ENCODE measurements at places on chromosomes 12 and 14. TPM values are rescaled to one million over a fixed set of nuclear protein-coding genes. Genes with fewer than 3 reads are reported as not detected.

Gene NEUROD4
- total RNA-seq, result not detected

- peaks cover 27% of the 10 kb centered on the region for H3K4me1 ChIP-seq
- H3K27ac ChIP-seq, result no peak overlapping the region
- H3K27me3 ChIP-seq, result no peaks in the 10 kb centered on the region
Measured at GRCh38 chr12:11827091-11828061, 177.9 kb downstream of the ETV6 start.

DNA sequence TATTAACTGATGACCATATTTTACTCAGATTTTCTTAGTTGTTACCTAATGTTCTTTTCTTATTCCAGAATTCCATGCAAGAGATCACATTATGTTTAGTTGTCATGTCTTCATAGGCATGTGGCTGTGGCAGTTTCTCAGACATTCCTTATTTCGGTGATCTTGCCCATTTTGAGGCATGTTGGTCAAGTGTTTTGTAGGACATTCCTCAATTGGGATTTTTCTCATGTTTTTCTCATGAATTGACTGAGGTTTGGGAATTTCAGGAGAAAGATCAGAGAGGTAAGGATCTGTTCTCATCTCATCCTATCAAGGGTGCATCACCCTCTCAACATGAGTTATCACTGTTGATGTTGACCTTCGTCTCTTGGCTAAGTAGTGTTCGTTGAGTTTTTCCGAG is 81.3 kb downstream of the CHST11 start:
- H3K4me3 ChIP-seq, result no peak overlapping the region
- peaks cover 32% of the 10 kb centered on the region for H3K4me1 ChIP-seq
- H3K36me3 ChIP-seq, result no peaks in the 10 kb centered on the region
- no peak for DNase-seq

- H3K36me3 ChIP-seq, result no peaks in the 10 kb centered on the region
- DNase-seq, result no peak
- H3K4me3 ChIP-seq, result no peak overlapping the region
- H3K27me3 ChIP-seq, result no peaks in the 10 kb centered on the region
- H3K4me1 ChIP-seq, result peaks cover 11% of the 10 kb centered on the region
Measured at GRCh38 chr14:37131205-37131604, 41.2 kb downstream of the SLC25A21 start.

DNA sequence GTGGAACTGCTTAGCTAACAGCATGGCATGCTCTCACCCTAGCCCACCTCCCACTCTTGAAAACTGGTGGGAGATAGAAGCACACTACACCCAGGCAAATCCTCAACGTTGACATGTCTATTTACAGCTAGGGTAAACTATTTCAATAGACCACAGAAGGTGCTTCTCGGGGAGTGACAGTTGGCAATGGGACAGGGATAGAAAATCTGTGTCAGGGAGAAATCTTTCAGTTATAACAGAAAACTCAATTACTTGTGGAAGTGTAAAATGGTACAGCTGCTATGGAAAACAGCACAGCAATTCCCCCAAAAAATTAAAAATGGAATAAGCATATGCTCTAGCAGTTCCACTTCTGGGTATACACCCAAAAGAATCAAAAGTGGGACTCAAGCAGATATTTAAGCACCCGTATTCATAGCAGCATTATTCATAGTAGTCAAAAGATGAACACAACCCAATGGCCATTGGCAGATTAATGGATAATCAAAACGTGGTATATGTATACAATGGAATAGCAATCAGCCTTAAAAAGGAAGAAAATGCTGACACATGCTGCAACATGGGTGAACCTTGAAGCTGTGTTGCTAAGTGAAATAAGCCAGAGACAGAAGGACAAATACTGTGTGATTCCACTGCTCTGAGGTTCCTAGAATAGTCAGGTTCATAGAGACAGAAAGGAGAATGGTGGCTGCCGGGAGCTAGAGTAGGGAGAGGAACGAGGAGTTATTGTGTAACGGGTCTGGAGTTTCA is 92.5 kb downstream of the STAB2 start:
- no peaks in the 10 kb centered on the region for H3K4me1 ChIP-seq
- no peak overlapping the region for H3K4me3 ChIP-seq
- peaks cover 13% of the 10 kb centered on the region for H3K27me3 ChIP-seq
- DNase-seq, result no peak
- no peak overlapping the region for H3K27ac ChIP-seq

DNA sequence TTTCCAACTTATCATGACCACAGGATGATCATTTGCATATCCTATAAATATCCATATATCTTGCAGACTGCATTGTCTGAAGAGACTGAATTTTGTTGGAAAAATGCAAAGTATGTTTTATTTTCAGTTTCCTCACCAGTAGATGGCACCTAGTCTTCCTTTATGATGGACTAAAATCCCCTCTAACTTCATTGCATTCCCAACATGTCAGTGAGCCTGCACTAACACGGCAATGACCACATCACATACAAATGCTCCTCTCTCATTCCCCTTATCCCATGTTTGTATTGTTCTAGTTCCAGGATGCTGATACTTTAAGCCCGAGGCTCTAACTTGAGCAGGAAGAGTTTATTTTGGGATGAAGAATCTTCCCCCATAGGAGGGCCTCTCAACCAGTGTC is 24.7 kb upstream of the MYBPC1 start:
- no peak overlapping the region for H3K27ac ChIP-seq
- DNase-seq, result no peak
- no peak overlapping the region for H3K4me3 ChIP-seq
- H3K4me1 ChIP-seq, result peaks cover 2% of the 10 kb centered on the region

- H3K27ac ChIP-seq, result no peak overlapping the region
- no peak overlapping the region for H3K4me3 ChIP-seq
- H3K27me3 ChIP-seq, result no peaks in the 10 kb centered on the region
- no peaks in the 10 kb centered on the region for H3K4me1 ChIP-seq
Measured at GRCh38 chr12:100017056-100017455, 32.3 kb upstream of the ANKS1B start.

- H3K27ac ChIP-seq, result no peak overlapping the region
- peaks cover 11% of the 10 kb centered on the region for H3K27me3 ChIP-seq
- H3K4me3 ChIP-seq, result no peak overlapping the region
- no peaks in the 10 kb centered on the region for H3K36me3 ChIP-seq
- peaks cover 3% of the 10 kb centered on the region for H3K4me1 ChIP-seq
- no peak for DNase-seq
Measured at GRCh38 chr12:70722584-70723343, 85.5 kb upstream of the PTPRB start.

Gene RNASE1
- total RNA-seq, result not detected

All from osteocyte (in vitro differentiated cells).